ENCODE measurements at places on chromosomes 16 and 17. TPM values are rescaled to one million over a fixed set of nuclear protein-coding genes. Genes with fewer than 3 reads are reported as not detected.

LIG3 gene
- total RNA-seq = 17.1 TPM

CBFA2T3 gene
- total RNA-seq = 2.6 TPM

CIBAR2 gene
- not detected for total RNA-seq

TMEM114 gene
- not detected for total RNA-seq

VASN gene
- 39.0 TPM for total RNA-seq

WSB1 gene
- 38.0 TPM for total RNA-seq

TUBG2 gene
- total RNA-seq = 18.2 TPM

CYBA gene
- total RNA-seq = 82.0 TPM

KRTAP2-3 gene
- not detected for total RNA-seq

GNAO1 gene
- 43.1 TPM for total RNA-seq

ADAM11 gene
- 19.9 TPM for total RNA-seq

KIF2B gene
- total RNA-seq = not detected

GRCh38 chr17:6548578-6549330 is 7.6 kb downstream of the PITPNM3 start:
- DNase-seq = no peak
- H3K36me3 ChIP-seq = no peaks in the 10 kb centered on the region
- no peaks in the 10 kb centered on the region for H3K4me1 ChIP-seq

- DNase-seq = no peak
- peaks cover 32% of the 10 kb centered on the region for H3K4me1 ChIP-seq
- H3K4me3 ChIP-seq = no peak overlapping the region
- no peaks in the 10 kb centered on the region for H3K27me3 ChIP-seq
- peak overlapping the region; percentile 1 for H3K27ac ChIP-seq
Observed at GRCh38 chr16:19751478-19752385, 33.7 kb downstream of the IQCK start.

- peak overlapping the region; percentile 98 for H3K27ac ChIP-seq
- H3K36me3 ChIP-seq = peaks cover 7% of the 10 kb centered on the region
- no peak for DNase-seq
- H3K4me1 ChIP-seq = peaks cover 38% of the 10 kb centered on the region
- H3K27me3 ChIP-seq = no peaks in the 10 kb centered on the region
Observed at GRCh38 chr17:63774969-63775265, 947 bp downstream of the DDX42 start.

DNA sequence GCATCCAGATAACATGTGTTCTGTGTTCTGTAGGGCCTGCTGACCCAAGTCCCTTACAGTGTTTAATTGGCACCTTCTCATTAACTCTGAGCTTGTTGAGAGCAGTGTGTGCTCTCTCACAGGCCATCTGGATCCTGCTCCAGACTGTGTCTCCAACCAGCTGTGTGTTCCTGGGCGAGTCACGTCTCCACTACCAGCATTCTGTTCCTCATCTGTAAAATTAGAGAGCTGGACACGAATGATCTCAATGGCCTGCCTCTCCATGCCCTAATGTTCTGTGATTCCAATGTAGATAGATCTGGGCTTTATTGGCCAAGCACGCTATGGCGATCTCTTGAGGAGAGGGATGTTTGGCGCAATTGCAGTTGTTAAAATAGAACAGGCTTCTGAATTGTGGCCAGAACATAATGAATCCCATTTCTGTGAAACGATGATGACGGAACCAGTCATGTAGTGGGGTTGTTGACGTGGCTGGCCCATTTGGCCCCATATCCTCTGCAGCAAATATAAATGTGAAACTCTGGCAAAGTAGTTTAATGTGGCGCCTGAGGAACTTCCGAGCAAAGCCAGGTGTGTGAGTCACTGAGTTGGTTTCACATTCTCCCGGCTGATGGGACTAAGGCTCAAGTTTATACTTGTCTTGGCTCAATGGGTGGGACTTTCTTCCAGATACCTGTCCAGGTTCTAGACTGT is 22.2 kb downstream of the TBX4 start:
- no peak for DNase-seq
- no peaks in the 10 kb centered on the region for H3K36me3 ChIP-seq
- H3K27me3 ChIP-seq = no peaks in the 10 kb centered on the region
- no peak overlapping the region for H3K4me3 ChIP-seq

- H3K36me3 ChIP-seq = no peaks in the 10 kb centered on the region
- no peak overlapping the region for H3K4me3 ChIP-seq
- DNase-seq = no peak
- no peak overlapping the region for H3K27ac ChIP-seq
Observed at GRCh38 chr16:23941963-23942564, 106.3 kb downstream of the PRKCB start.

DNA sequence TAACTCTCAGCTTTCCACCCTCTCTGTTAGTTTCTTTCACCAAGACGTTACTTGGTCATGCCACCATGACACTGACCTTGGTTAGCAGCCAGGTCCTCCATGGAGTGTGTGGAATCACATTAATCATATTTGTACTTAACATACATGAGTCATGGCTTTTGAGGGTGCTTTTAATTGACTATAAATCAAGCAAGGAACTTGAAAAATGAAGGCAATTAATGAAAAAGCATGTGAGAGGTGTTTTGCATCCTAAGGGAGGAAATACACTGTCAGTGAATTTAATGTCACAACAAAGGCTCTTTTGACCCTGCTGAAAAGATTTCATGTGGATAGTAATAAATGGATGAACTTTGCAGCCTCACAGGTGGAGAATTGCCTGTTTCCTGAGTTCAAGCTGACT is 240.7 kb downstream of the CDH13 start:
- no peak overlapping the region for H3K27ac ChIP-seq
- no peaks in the 10 kb centered on the region for H3K36me3 ChIP-seq
- no peak for DNase-seq
- no peak overlapping the region for H3K4me3 ChIP-seq

DNA sequence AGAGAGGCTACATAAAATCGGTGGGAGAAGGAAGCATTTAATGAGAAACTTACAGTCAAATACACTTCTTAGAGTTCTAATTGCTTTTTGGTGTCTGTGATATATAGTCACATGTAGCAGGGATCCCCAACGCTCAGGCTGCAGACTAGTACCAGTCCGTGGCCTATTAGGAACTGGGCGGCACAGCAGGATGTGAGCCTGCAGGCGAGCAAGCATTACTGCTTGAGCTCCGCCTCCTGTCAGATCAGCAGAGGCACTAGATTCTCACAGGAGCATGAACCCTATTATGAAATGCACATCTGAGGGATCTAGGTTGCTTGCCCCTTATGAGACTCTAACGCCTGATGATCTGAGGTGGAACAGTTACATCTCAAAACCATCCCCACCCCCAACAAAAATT is 158.5 kb downstream of the TANC2 start:
- DNase-seq = no peak
- no peaks in the 10 kb centered on the region for H3K27me3 ChIP-seq
- no peak overlapping the region for H3K27ac ChIP-seq
- no peaks in the 10 kb centered on the region for H3K36me3 ChIP-seq
- H3K4me1 ChIP-seq = no peaks in the 10 kb centered on the region

- H3K27ac ChIP-seq = no peak overlapping the region
- H3K36me3 ChIP-seq = no peaks in the 10 kb centered on the region
- no peak for DNase-seq
- H3K4me1 ChIP-seq = no peaks in the 10 kb centered on the region
- H3K4me3 ChIP-seq = no peak overlapping the region
Observed at GRCh38 chr17:68851890-68852289, 103.3 kb downstream of the ABCA8 start.

GRCh38 chr16:23434380-23434779 is 18.6 kb downstream of the COG7 start:
- no peak overlapping the region for H3K4me3 ChIP-seq
- no peaks in the 10 kb centered on the region for H3K4me1 ChIP-seq
- no peaks in the 10 kb centered on the region for H3K27me3 ChIP-seq
- DNase-seq = no peak

- no peaks in the 10 kb centered on the region for H3K27me3 ChIP-seq
- H3K27ac ChIP-seq = no peak overlapping the region
- no peaks in the 10 kb centered on the region for H3K4me1 ChIP-seq
- no peak for DNase-seq
- no peak overlapping the region for H3K4me3 ChIP-seq
Observed at GRCh38 chr17:55776271-55776670, 25.4 kb downstream of the PCTP start.

DNA sequence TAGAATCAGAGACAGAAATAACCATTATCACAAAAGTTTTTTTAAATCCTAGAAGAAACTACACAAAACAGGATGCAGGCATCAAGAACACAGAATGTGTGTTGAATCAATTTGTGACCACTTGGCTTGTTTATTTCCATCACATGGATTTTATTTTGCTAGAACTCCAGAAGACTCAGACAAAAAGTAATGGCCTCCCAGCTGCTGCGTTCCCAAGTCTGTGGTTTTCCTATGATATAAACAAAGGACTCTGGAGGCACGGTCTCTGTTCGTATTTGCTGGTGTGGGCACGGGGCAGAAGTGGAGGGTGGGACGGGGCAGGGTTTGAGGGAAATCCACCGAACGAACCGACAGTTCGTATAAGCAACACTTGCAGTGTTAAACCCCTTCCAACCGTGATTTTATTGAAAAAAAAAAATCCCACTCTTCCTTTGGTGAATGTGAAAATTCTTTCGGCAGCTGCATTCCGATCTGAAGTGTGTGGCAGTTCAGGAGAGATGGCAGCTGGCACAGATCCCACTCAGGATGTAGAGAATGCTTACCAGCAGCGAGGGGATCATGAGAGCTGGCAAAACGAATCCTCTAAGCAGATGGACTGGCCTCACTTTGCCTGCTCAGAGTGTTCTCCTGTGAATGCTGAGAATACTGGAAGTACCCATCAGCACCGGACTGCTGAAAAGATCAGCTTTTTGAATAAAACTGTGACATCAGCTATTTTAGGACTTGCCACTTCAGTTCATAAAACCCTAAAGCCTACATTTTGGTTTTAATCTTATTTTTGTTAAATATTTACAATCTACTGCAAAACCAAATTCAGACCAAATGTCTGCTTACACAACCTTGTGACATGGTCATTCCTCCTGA is 165.2 kb downstream of the VPS53 start:
- H3K27ac ChIP-seq = no peak overlapping the region
- H3K36me3 ChIP-seq = peaks cover 17% of the 10 kb centered on the region
- peaks cover 8% of the 10 kb centered on the region for H3K4me1 ChIP-seq
- no peaks in the 10 kb centered on the region for H3K27me3 ChIP-seq
- no peak for DNase-seq

DNA sequence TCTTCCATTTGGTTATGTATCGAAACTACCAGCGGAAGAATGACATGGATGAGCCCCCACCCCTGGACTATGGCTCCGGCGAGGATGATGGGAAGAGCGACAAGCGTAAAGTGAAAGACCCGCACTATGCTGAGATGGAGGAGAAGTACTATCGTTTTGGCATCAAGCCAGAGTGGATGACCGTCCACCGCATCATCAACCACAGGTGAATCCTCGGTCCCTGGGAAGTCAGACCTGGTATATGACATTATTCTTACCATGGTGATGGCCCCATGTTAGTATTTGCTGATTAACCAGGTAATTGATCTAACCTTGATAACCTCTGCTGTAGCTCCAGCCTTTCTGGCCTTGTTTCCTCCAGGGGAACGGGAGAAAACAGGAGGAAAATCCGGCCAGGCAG is 8.5 kb downstream of the CHD3 start:
- H3K4me3 ChIP-seq = no peak overlapping the region
- peaks cover 69% of the 10 kb centered on the region for H3K36me3 ChIP-seq
- H3K27ac ChIP-seq = no peak overlapping the region
- no peak for DNase-seq

DNA sequence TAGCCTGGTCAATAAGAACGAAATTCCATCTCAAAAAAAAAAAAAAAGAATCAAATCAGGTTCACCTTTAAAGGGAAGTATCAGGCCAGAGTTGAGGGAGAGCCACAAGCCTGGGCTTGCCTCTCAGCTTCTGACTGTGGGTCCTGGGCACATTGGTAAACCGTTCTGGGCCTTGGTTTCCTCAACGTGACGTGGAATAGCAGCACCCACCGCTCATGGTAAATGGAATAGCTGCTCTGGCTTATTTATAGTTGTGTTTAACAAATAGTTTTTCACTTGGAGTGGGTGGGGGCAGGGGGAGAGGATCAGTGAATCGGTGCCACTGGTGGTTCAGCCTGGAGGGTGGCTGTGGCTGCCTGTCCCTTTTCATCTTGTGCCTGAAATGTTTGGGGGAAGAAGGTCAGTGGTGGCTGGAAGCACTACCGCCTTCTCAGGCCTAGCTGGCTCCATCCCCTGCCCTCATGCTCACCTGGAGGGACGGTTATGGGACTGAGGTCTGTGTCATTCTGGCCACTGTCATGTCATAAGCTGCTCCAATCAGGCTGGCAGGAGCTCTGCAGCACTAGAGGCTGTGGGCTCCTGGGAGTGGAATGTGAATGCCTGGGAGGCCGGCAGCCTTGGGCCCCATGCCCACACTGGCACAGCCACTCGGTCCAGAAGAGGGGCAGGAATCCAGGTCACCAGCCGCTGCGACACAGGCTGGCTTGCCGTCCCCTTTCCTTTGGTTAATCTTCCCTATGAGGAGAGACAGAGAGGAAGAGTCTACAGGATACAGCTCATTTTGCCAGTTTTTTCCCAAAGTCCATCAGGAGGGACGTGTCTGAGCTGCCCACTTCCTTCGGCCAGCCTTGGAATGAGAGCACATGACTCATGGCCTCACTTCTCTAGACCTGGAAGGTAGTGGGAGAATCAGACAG is 27.0 kb downstream of the CCR7 start:
- no peaks in the 10 kb centered on the region for H3K27me3 ChIP-seq
- no peaks in the 10 kb centered on the region for H3K4me1 ChIP-seq
- no peaks in the 10 kb centered on the region for H3K36me3 ChIP-seq
- no peak overlapping the region for H3K4me3 ChIP-seq

DNA sequence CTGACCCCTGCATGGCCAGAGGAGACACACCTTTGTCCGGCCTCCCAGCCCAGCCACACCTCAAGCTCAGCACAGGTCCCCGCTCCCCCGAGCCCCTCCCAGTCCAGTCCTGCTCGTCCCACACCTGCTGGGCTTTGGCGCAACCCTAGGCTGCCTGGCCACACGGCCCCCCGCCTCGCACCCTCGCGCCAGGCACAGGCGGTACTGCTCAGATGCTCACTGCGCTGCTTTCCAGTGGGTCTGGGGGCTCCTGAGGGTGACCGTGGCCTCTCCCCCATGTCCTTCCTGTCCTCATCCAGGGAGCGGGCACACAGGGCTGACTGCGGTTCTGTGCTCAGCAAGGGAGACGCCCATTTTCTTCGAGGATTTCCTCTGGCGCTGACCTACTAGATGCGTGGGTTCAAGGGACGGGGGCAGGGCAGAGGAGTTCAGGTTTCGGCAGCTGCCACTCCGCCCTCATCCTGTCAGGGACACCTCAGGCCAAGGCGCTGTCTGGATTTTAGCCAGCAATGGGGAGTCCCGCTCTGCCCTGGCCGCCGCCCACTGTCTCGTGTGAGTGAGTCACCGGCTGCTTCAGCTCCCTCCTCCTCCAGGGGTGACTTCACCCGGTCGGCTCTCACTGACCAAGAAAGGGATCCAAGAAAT is 118.0 kb upstream of the ZNF469 start:
- H3K36me3 ChIP-seq = no peaks in the 10 kb centered on the region
- H3K4me1 ChIP-seq = no peaks in the 10 kb centered on the region
- DNase-seq = peak; percentile 99
- no peak overlapping the region for H3K4me3 ChIP-seq
- H3K27me3 ChIP-seq = no peaks in the 10 kb centered on the region
- H3K27ac ChIP-seq = no peak overlapping the region

DNA sequence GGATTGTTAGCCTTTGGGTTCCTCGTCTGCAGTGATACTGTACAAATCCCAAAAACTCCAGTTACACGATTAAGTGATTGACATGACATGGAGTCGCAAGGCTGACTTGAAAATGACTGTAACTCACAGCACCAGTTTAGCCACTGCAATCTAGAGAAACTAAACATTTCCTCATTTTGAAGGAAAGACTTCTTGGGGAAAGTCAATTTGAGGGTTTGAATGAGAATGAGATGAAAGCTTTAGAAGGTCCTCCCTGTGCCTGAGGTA is 4.8 kb downstream of the BANP start:
- no peak for DNase-seq
- peak overlapping the region; percentile 95 for H3K27ac ChIP-seq
- H3K27me3 ChIP-seq = no peaks in the 10 kb centered on the region

GRCh38 chr17:45101883-45102811 is 30.2 kb downstream of the PLCD3 start:
- H3K27ac ChIP-seq = peak overlapping the region; percentile 87

All from right atrium auricular region (tissue), 2 donors.